Cardiac septum (tissue), 1 donor: ENCODE measurements at places on chromosomes 7 and 10. TPM values are rescaled to one million over a fixed set of nuclear protein-coding genes. Genes with fewer than 3 reads are reported as not detected.

C10orf67 gene
- 0.35 TPM for total RNA-seq

GRCh38 chr10:48543182-48543844 lies 61.6 kb downstream of the ARHGAP22 start:
- DNase-seq = peak; percentile 46

- DNase-seq = peak; percentile 29
Measured at GRCh38 chr10:78774614-78774998, 294.2 kb upstream of the ZMIZ1 start.

- no peak for DNase-seq
Measured at GRCh38 chr10:123156078-123156477, 1.9 kb downstream of the BUB3 start.

DNA sequence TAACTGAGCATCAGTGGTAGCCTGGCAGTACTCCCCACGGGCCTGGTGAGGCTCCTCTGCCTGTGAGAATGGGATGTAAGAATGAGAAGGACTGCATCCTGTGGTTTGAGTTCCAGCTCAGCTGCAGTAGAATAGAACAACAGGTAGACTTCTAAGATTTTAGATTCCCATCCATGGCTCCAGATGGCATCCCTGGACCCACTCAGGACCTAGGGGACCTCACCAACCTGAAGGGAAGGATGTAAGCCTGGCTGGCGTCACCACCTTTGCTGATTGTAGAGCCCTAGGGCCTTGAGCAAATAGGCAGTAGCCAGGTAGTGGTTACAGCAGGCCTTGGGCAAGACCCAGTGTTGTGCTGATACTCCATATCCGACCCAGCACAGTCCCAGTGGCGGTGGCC lies 9.6 kb upstream of the AOC1 start:
- no peak for DNase-seq

GRCh38 chr10:96835899-96836298 lies 3.8 kb downstream of the LCOR start:
- no peak for DNase-seq
